ENCODE measurements at places on chromosomes 11 and 22.

DNA sequence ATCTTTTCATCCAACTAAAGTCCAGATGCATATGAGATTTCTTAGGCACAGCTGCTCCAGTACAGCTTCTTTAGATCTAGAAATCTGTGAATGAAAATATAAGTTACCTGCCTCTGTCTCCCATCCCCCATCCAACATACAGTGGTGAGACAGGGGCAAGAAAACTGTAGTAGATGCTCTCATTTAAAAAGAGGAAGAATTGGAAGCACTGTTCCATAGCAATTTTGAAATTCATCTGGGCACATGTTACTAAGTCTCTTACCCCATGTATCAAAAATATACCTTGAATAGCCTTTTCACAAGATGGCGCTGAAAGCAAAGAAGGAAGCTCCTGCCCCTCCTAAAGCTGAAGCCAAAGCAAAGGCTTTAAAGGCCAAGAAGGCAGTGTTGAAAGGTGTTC is 37.8 kb downstream of the HSD17B12 start:
- DNase-seq, result no peak

DNA sequence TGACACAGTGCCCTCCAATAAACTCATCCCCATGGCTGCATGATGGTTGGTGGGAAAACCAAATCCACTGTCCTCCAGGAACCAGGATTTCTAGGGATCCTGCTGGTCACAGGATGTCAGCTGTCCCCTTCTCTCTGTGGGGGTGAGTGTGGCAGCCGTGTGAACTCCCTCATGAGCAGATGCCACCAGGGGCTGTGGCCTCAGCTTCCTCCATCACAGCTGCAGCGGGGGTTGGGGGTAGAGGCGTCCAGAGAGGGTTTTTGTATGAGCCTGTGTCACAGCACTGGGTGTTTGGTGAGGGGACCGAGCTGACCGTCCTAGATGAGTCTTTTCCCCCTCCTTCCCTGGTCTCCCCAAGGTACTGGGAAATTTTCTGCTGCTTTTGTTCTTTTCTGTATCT is 26.4 kb downstream of the IGLL5 start:
- no peak for DNase-seq

- DNase-seq, result no peak
Observed at GRCh38 chr11:40376331-40376730, 1083.1 kb downstream of the LRRC4C start.

GRCh38 chr11:13308704-13309103 is 31.1 kb downstream of the BMAL1 start:
- no peak for DNase-seq

DNA sequence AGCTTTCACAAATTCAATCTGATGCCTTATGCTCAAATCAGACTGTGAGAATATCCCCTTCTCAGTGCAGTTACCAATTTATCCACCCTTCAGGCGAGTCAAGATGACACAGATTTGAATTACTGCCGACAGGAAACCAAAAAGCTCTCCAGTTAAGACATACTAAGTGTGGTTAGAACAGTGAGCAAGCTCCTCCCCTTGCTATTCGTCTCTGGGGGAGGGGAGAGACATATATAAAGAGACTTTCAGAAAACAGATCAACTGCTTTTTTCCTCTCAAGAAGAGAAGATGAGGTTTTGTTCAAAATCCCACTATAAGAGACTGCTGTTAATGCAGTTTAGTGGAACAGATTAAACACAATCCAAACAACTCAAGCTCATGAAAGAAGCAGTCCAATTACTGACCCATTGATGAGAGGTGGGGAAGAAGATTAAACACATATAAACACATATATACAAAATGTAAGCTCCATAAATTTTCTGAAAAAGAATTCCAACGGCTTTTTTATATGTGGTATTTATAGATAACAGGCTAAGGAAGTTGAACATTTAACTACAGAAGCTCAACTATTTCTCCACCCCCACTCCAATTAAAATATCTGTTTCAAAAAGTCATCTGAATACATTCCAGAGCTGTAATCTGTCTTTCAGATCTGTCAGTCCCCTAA is 102.7 kb downstream of the MRTFA start:
- DNase-seq, result no peak

DNA sequence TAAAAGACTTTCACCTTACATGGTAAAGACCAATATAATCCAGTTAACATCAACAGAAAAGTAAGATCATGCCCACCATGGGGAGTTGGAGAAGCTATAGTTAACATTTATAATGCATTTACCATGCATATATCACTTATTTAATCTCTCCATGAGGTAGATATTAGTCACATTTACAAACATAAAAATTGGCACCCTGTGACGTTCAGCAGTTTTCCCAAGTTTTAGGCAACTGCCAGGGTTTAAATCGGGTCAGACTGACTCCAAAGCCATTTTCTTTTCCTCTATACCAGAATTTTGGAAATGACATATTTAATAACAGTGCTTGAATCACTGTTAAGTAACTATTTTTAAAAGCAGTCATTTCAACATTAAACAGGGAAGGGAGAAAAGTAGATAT is 266.3 kb downstream of the DDX10 start:
- DNase-seq, result no peak

- no peak for DNase-seq
Observed at GRCh38 chr11:46321757-46322156, 25.5 kb upstream of the DGKZ start.
